COR-L47 (cell line): ENCODE measurements at places on chromosomes 2 and 18.

DNA sequence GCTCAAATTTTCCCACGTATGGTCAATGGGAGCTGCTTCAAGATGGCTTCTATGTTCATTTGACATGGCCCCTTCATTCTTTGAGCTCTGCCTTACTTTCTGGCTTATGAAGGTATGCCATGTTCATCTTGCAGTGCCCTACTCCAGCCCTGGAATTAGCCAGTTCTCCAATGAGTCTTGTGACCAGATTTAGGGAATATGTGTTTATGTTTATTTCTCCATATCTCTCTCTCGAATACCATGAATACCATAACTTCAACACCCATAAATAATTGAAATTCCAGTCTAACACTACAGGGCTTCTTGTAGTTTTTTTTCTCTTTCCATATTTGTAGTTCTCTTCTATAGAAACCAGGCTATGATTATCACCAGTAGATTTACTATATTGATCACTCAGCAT, 39.7 kb downstream of the EPB41L5 start:
- DNase-seq, result no peak

DNA sequence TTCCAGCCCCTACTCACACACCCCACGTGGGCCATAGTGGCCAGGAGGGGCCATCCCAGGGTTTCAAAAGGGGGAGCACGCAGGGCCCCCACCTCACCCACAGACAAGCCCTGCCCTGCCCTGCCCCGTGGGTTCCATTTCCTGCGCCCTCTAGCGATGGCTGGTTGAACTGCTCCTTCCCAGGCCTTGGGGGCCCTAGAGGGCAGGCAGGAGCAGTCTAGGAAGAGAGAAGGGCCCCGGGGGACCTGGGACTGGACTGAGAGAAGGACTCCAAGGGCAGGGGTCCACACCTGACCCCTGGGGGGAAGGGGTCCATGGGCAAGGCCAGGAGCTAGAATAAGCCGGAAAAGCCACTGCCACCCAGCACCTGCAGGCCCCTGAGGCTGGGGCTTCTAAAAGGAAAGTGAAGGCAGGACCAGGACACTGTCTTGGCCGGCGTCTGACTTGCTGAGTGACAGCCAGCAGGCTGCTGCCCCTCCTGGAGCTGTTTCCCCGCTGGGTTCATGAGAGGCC, 10.1 kb downstream of the CYP26B1 start:
- peak; percentile 18 for DNase-seq

- DNase-seq, result no peak
These were observed 181.6 kb downstream of the BCL2 start for GRCh38 chr18:63137999-63138435.

DNA sequence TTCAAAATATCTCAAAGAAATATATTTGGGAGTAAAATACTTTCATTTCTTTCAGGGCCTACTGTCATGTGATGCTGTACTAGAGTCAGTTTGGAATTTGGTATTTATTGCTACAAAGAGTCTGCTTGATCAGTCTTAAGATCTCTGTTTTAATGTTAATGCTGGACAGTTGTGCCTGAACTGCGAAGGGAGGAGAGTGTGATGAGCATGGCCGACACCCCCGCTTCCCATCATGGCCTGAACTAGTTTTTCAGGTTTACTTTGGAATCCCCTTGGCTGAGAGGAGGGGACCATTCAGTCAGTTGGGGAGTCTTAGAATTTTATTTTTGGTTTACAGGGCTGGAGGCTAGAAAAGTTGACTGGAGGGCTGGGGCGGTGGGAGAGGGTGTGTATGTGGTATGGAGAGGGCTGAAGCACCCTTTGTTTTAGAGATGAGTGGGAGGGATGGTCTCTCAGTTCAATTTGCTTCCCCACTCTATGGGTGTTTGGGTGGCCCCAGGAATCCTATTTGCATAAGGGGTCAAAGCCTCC, 20.9 kb upstream of the TEX44 start:
- no peak for DNase-seq

DNA sequence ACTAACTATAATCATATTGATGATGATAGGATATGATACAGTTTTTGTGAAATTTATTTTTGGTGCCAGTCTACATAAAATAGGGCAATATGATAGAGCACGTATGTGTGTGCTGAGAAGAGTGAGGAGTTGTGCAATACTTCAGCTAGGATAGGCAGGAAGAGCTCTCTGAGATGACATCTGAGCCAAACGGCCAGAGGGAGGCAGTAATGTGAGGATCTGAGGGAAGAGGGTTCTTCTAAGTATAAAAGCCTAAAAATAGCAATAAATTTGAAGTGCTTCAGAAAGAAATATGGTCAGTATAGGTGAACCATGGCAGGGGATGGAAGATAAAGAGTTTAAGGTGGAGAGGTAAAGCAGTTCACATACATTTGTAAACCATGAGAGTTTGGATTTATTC, 102.5 kb downstream of the OLA1 start:
- DNase-seq, result no peak

DNA sequence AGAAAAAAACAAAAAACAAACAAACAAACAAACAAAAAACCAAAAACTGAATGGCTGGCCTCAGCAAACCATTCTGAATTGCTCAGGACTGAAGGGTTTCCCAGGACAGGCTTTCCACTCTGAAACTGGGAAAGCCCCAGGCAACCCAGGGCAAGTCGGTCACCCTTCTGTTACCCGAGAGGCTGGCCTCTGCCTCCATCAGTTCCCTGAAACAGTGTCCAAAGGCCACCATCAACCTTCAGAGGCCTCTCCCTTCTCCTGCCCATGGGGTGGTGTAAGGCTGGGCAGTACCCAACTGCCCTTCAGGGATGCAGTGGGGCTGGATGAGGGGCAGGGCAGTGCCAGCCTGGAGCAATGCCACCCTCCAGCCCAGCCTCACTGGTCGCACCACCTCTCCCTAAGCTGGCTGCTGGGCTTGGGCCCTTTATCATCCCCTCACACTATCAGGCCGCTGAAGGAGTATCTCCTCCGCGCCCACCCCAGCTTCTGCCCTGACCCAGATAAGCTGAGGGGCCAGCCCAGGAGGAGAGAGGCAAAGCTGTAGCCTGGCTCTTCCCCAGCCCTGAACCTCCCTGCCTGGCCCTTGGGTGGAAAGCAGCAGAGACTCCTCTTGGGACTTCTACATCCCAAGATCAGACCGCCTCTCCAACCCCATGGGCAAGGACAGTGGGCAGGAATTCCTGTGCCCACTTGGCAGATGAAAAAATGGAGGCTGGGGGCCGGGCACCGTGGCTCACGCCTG, 35.9 kb downstream of the ZFP36L2 start:
- DNase-seq, result no peak

- peak; percentile 19 for DNase-seq
These were observed 864 bp downstream of the KLHL29 start for GRCh38 chr2:23385748-23386338.

- DNase-seq, result no peak
These were observed 29.7 kb downstream of the CARF start for GRCh38 chr2:202941771-202942170.
